ENCODE measurements at places on chromosomes 6 and 20.

- DNase-seq: no peak
Measured at GRCh38 chr20:50584687-50585086, 74.5 kb downstream of the PTPN1 start.

- DNase-seq: no peak
Measured at GRCh38 chr6:107323133-107323785, 136.1 kb downstream of the PDSS2 start.

- DNase-seq: no peak
Measured at GRCh38 chr20:31749223-31749622, 10.1 kb downstream of the TPX2 start.

DNA sequence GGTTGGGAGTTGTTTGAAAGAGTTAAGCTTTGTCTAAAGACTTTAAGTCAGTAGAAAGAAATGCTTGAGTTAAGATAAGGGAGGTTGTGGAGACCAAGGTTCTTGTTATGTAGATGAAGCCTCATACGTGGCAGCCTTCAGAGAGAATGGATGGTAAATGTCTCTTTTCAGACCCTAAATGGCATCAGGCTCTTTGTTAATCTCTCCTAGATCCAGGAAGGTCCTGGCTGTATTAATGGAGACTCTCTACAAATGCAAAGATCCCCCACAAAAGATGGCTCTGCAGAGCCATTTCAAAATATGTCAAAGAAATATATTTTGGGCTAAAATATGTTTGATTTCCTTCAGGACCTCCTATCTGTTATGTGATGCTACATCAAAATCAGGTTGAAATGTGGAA is 161.6 kb downstream of the ADAT2 start:
- DNase-seq: no peak

DNA sequence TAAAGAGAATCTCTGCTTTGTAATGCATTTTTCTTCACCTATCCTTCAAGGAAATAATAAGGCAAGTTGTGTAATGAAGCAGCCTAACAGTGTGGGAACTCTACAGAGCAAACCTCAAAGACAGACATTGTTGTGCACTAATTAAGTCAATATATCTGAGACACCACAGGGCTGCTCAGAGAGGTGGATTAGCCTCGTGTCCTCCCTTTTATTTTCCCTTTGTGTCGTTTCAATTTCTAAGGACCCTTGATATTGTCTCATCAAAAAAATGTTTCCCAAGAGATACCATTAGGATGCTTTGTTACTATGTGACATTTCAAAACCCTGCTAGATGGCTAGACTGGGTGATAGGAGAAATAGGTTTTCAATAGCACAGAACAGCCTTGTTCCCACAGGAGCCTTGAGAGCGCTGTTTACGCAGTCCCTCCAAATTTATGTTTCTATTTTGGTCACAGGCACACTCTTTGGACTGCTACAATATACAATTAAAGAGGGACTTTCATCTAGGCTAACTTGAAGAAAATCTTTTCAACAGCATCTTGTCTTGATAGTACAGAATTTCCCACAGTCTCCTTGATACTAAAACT is 23.1 kb downstream of the UBE3D start:
- no peak for DNase-seq

GRCh38 chr20:49432550-49432949 is 49.9 kb downstream of the KCNB1 start:
- DNase-seq: no peak

DNA sequence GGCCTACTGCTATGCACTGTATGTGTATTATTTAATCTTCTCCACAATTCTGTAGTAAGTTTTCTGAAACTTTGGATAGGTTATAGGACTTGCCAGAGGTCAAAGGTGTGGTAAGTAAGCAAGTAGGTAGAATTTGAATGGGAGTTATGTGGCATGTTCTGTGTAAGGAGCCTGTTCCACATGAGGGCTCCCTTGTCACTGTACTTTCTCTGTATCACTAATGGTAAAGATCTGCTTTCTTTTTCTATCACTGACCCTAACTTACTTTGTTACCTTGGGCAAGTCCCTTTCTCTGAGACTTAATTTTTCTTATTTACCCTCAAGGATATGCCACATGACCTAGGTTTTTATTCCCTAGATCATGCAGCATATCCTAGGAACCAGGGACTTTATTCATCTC is 50.3 kb downstream of the EIF2S2 start:
- no peak for DNase-seq

GRCh38 chr6:157569543-157569942 is 188.6 kb downstream of the ZDHHC14 start:
- no peak for DNase-seq

DNA sequence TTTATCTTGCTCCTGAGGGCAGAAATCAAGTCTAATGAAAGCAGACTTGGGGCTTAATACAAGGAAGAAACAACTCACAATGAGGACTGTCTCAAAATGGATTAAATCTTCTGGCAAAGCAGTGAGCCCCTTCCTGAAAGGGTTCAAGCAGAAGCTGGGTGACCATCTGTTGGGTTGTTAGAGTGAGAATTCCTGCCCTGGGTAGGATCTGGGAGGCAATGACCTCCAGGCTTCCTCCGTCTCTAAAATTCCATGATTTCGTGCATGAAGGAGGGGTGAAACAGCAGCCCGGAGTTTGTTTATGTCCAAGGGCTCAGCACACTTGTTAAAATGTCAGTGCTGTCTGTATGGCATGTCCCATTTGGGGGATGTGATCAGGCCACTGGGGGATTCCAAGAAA is 64.0 kb upstream of the KCNK16 start:
- DNase-seq: no peak

DNA sequence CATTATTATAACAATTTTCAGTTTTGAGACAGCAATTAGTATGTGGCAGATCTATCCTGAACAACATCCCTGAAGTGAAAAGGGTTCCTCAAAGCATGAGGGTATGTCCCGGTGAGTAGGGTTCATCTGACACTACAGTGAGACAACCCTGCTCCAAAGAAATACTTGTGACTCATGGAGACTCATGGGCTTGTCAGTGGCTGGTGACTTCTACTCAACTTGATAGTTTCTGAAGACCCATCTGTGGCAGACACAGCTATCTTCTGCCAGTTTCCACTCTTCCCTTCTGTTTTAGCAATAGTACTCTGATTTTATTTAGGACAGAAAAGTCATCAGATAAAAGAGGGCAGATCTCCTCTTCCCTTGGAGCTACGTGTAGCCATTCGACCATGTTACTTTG is 41.4 kb downstream of the MAP3K7 start:
- no peak for DNase-seq

GRCh38 chr6:142850679-142851423 is 94.1 kb downstream of the HIVEP2 start:
- no peak for DNase-seq

- DNase-seq: no peak
Measured at GRCh38 chr6:1997702-1998101, 247.7 kb downstream of the GMDS start.

- no peak for DNase-seq
Measured at GRCh38 chr6:9789201-9789600, 625.7 kb downstream of the TFAP2A start.

GRCh38 chr6:109762769-109763441 is 71.8 kb downstream of the FIG4 start:
- no peak for DNase-seq

GRCh38 chr6:49333345-49334125 is 129.5 kb downstream of the MMUT start:
- no peak for DNase-seq

DNA sequence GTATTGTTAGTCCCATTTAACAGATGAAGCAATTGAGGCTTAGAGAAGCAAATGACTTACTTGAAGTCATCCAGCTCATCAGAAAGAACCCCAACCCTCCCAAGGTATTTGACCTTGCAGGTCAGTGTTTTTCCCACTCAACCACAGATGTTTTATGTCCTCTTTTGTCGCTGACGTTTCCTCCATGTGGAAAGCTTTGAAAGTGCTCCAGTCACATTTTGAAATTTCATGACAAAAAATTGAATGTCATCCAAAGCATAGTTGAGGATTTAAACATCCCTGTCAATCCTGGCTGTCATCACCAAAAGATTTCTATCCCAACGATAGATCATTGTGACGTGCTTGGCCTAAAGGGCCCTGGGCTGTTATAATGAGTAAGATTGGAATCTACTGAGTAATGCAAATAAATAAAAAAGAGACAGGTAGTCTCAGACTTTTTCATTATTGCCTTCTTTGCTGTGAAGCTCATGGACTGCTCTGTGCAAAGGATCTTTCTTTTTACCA is 102.7 kb downstream of the TSHZ2 start:
- no peak for DNase-seq

DNA sequence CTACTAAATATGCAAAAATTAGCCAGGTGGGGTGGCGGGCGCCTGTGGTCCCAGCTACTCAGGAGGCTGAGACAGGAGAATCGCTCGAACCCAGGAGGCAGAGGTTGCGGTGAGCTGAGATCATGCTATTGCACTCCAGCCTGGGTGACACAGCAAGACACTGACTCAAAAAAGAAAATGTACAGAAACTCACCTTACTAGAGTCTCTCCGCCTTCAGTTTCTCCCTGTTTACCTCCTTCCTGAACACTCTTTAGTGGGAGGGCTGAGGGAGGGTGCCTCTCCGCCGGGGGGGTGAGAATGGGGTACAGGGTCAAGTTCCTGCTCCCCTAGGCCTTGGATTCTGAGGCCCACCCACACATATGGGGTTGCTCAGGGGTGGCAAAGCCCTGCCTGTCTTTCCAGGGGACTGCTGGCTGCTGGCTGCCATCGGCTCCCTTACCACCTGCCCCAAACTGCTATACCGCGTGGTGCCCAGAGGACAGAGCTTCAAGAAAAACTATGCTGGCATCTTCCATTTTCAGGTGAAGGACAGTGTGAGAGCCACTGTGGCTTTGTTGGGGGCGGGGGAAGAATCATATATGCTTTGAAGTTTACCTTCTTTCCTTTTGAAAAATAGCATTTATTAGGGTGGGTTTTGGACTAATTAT is 13.4 kb downstream of the CAPN11 start:
- no peak for DNase-seq

- DNase-seq: no peak
Measured at GRCh38 chr6:25682324-25682723, 30.3 kb downstream of the SCGN start.

GRCh38 chr6:99216959-99217358 is 132.5 kb downstream of the FAXC start:
- no peak for DNase-seq

DNA sequence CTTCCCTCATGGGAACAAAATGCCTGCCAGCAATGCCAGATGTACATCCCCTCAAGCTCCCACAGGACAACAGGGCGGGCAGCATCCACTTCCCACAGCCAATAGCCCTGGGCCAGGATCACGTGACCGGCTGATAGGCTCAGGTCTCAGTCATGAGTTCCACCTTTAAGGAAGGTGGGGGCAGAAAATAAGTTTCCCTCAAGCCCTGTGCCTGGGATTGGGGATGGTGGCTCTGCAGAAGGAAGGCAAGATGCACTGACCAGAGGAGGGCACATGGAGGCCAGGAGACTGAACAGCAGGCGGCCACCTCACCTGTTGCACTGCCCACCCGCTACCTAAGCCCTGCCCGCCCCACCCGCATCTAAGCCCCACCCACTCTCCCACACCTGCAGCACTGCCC is 149.1 kb downstream of the BMP7 start:
- DNase-seq: no peak

DNA sequence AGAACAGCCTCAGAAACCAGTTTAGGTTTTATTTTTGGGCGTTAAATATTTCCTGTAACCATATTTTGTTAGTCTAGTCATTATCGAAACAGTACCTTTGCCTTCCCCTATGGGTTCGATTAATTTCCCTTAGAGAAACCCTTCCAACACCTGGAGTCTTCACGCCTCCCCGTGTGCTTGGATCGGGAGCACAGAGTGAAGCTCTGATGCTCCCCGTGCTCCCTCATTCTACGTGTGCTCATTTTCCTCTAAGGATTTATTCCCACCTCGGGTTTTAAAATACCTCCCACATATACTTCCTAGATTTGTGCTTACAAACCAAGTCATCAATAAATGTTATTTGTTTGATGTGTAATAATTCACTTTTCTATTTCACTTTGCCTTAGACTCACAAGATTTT is 142.4 kb downstream of the TTLL2 start:
- no peak for DNase-seq

DNA sequence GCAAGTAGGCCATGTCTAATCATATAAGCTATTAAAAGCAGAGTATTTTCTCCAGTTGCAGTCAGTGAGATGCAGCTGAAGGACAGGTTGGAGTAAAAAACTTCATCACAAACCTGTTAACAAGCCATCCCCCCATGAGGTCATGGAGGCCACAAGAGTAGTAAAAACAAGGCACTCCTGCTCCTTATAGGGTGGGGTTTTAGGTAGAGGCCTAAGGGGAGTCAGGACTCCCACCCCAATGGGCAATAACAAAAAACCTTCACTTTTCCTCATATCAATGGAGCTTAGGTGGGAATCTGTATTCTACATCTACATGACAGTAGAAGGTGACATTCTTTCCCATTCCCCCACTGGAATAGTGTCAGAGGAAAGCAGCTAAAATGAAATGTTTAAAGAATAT is 428.1 kb upstream of the KHDRBS2 start:
- DNase-seq: no peak

GRCh38 chr6:6649824-6650349 is 61.4 kb downstream of the LY86 start:
- no peak for DNase-seq

DNA sequence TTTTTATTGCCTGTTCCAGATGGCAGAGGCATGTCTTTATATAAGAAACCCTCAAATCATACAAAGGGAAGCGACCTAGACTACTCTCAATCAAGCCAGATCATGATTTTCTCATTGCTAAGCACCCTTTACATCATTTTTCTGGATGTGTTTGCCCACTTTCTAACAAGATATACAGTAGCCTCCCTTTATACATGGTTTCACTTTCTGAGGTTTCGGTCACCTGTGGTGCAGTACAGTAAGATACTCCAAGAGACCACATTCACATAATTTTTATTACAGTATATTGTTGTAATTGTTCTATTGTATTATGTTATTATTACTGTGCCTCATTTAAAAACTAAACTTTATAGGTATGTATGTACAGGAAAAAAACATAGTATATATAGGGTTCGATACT is 23.6 kb downstream of the TOMM6 start:
- no peak for DNase-seq

- DNase-seq: no peak
Measured at GRCh38 chr6:81304466-81304865, 448.0 kb downstream of the TENT5A start.

- DNase-seq: no peak
Measured at GRCh38 chr20:24633521-24633920, 164.1 kb downstream of the SYNDIG1 start.

GRCh38 chr6:116779573-116780164 is 14.2 kb upstream of the FAM162B start:
- DNase-seq: no peak

GRCh38 chr6:17829905-17830304 is 123.2 kb upstream of the NUP153 start:
- DNase-seq: no peak

Data from stimulated activated CD4-positive, alpha-beta T cell treated with anti-CD3 and anti-CD28 coated beads, TNF-alpha, amount 100 ng/mL, for 24 hours (primary cell).